Chondrocyte (in vitro differentiated cells): ENCODE measurements at places on chromosomes 5 and 9.

DNA sequence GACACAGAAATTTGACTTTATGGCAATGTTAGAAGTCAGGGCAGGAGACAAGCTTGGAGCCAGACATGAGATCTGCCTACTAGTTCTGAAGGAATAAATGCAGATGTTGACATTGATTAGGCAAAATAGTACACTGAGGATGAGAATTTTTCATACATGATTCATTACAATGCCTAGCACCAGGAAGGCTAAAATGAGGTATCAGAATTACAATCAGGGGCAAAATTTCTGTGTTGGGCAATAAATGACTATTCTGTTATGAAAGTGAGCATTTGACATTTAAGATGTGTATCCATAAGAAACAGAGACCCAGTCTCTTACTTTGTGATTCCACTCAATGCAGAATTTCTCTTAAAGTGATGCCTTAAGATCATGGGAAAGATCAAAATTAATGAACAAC is 92.4 kb upstream of the CDH10 start:
- no peak for DNase-seq

GRCh38 chr9:69466151-69466550 is 141.1 kb downstream of the ENTREP1 start:
- DNase-seq, result no peak

GRCh38 chr5:150333400-150333799 is 24.1 kb upstream of the TCOF1 start:
- DNase-seq, result no peak

DNA sequence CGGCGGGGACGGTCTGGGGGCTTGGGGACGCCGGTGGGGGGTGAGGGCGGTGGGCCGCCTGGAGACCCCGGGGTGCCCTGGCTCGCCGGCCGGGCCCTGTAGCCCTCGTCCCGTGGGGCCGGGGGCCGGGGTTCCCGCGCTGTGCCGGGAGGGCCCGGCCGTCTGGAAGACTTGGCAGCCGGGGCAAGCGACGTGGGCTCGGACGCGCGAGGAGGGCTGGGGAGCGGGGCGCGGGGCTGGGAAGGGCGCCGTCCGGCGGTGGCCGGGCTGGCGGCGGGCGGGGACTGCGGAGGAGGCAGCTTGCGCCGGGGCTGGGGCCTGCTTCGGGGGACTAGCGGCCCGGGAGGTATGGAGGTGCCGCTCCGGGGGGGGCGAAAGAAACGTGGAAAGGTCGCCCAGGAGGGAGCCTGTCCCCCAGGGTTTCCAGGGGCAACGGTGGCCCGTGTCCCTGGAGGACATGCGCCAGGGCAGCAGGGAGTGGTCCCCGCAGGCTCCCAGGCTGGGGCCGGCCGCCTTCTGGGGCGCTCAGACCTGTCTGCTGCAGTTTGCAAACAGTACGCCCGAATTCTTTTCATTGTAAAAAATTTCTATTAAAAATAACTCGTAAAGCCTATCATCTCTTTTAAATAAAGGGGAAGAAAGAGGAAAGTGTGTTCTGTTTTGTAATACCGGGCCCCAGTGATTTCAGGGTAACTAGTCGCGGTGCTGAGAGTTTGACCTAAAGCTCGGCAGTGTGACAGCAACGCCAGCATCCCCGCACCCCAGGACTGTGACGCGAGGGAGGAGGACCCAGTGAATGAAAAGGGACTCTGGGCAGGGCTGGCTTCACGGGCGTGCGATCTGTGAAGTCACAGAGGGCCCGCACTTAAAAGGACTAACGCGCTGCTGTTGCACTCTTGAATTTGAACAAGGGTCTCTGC is 752 bp upstream of the ANKH start:
- no peak for DNase-seq

DNA sequence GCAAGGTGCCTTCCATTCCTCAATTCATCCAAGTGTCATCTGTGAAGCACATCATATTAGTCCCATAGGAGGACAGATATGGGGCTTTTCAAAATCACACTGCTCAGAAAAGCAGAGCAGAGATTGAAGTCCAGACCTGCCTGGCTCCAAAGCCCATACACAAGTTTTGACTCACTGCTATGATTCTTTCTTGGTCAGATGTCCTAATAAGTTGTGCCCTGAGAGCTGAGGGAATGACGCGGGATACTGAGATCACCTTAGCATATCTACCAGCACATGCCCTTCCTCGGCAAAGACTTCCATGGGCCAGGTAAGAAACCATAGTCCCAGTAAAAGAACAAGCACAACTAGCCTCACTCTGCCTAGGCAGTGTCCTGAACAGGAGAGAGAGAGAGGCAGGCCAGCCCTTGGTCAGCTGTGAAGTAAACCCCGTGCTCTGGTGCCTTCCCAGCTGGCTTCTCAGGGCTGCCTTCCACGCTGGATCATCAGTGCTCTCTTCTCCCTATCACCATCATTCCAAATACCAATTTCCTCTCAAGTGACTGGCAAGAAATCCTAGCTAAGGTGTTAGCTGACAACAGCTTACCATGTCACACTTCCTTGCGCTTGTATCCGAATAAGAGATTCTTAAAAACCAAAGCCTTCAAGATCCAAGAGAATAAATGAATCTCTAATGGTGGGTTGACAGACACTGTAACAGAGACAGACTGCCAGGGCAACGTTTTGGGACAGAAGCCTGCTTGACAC is 73.2 kb downstream of the SIL1 start:
- no peak for DNase-seq
